ENCODE measurements at places on chromosomes 11 and 22. TPM values are rescaled to one million over a fixed set of nuclear protein-coding genes. Genes with fewer than 3 reads are reported as not detected.

MRPL16 gene
- total RNA-seq: 53.0 TPM

CLDN5 gene
- 1.1 TPM for total RNA-seq

ZNF195 gene
- 16.5 TPM for total RNA-seq

PARVG gene
- total RNA-seq: not detected

C11orf86 gene
- total RNA-seq: not detected

JAM3 gene
- 86.5 TPM for total RNA-seq

SCUBE2 gene
- total RNA-seq: 3.4 TPM

CARNS1 gene
- total RNA-seq: under 0.01 TPM

TMEM123 gene
- total RNA-seq: 87.2 TPM

SIRT3 gene
- 6.2 TPM for total RNA-seq

VPS37C gene
- 9.6 TPM for total RNA-seq
